ENCODE measurements at places on chromosomes 13 and 19.

- no peak for DNase-seq
Observed at GRCh38 chr13:111343186-111343805, 22.9 kb downstream of the TEX29 start.

GRCh38 chr13:34944751-34945150, 2.7 kb downstream of the NBEA start:
- no peak for DNase-seq

- DNase-seq, result no peak
Observed at GRCh38 chr19:51365965-51366388, at the start of gene ETFB. TSS of gene ETFB (minus strand) at chr19:51366388. CDS start at chr19:51366326, 62 bp downstream.

GRCh38 chr13:51828730-51829567, 16.0 kb downstream of the TMEM272 start:
- no peak for DNase-seq

DNA sequence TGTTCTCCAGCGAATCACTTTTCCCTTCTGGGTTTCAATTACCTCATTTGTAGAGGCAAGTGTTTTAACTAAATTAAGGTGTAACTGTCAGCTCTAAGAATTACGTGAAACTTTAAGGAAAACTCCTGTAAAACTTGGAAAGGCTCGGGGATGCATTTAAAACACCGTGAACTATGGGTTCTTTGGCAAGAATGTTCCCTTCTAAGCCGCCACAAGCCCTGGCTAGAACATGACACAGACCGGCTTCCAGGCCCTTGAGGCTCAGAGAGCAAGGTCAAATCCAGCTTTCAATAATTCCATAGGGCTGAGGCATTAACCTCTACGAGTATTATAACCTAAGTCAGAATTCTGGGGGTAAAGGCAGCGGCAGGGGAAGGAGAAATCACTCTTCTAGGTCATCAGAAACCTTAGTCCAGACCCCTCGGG, 685 bp downstream of the VWA8 start:
- DNase-seq, result no peak

All from activated effector memory CD4-positive, alpha-beta T cell treated with Interleukin-2 at 50 U/mL for 16 hours (primary cell).